CD4-positive, alpha-beta T cell treated with Interleukin-6 at 100 ng/mL for 8 hours (primary cell): ENCODE measurements at places on chromosomes 2 and 18.

GRCh38 chr18:38466426-38466825, 900.8 kb upstream of the CELF4 start:
- DNase-seq, result no peak

GRCh38 chr2:50368361-50368760, 663.6 kb downstream of the NRXN1 start:
- DNase-seq, result no peak

DNA sequence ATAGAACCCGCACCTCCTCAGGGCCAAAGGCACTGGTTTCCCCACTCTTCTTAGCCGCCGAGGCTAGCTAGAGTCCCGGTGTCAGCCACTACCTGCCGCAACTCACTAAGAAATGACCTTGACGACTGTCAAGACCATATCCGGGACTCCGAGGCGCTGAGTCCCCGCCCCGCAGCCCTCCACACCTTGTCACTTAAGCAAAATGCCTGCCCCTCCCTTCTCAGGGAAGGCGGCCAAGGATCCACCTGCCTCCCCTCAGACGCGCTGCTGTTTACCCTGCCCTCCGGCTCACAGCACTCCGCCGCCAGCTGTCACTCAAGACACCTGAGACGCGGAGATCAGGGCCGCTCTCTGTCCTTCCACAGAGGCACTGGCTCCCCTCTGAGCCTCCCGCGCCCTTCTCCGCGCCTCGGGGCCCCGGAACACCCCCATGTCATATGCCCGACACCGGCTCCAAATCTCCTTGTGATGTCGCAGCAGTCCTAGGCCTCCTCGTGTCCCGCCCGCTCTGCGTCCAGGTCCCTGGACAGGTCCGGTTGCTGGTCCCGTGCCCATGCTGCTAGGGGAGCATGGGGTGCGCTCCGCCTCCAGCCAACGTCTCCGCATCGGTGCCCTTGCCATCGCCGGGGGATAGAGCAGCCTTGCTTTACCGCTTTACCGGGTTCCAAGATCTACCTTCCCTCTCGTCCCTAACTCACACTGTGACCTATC, 32.5 kb upstream of the REG3G start:
- DNase-seq, result no peak

DNA sequence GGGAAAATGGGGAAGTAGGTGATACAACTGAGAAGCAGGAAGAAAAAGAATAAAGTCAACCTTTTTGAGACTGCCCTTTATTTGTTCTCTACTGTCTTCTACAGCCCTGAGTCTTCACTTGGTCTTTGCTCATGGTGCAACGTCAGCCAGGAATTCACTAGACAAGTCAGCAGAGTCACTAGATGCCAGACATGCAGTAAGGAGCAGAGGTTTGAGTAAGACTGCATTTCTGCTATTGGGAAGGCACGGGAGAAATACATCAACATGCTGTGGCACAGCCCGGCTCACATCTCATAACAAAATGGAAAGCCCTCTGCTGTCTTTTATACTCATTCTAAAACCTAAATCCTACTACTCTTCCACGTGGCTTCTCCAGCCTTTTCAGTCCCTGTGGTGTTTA, 67.1 kb downstream of the PRELID3A start:
- no peak for DNase-seq

GRCh38 chr2:206918263-206918662, 21.1 kb upstream of the CPO start:
- no peak for DNase-seq

DNA sequence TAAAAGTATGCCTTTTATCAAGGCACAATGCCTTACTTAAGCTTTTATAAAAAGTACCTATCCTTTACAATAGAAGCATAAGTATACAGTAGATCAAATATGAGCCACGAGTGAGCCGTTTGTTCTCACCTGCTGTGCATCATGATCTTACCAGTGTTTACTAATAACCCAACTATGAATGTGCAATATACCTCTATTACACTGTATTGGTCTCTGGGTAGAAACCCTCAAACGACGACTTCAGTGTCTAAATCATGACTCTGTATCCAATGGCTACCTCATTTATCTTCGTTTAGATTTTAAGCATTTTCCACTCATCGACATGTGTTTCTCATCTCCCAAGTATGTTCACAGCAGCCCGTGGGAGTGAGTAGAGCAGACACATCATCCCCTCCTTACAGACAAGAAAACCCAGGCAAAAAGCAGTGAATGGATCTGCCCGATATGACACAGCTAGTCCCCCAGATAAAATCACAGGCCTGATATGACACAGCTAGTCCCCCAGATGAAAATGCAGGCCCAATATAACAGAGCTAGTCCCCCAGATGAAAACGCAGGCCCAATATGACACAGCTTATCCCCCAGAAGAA, 279.8 kb downstream of the TNS1 start:
- DNase-seq, result no peak

DNA sequence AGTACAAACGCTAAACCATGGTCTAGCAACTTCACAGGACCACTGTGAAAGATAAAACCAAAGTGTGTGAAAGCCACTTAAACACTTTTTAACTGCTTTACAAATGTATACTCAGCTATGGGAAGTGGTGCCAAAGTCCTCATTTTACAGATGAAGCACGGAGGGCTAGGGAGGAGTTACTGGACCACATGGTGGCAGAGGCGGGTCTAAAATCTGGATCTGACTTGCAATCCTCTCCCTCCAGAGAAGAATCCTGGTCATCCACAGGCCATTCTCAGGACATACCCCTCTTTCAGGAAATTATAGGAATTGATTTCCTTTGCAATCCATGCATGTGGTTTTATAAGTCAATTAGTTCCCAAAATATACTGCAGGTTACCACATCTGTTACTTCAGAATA, 84.6 kb upstream of the GYPC start:
- no peak for DNase-seq

DNA sequence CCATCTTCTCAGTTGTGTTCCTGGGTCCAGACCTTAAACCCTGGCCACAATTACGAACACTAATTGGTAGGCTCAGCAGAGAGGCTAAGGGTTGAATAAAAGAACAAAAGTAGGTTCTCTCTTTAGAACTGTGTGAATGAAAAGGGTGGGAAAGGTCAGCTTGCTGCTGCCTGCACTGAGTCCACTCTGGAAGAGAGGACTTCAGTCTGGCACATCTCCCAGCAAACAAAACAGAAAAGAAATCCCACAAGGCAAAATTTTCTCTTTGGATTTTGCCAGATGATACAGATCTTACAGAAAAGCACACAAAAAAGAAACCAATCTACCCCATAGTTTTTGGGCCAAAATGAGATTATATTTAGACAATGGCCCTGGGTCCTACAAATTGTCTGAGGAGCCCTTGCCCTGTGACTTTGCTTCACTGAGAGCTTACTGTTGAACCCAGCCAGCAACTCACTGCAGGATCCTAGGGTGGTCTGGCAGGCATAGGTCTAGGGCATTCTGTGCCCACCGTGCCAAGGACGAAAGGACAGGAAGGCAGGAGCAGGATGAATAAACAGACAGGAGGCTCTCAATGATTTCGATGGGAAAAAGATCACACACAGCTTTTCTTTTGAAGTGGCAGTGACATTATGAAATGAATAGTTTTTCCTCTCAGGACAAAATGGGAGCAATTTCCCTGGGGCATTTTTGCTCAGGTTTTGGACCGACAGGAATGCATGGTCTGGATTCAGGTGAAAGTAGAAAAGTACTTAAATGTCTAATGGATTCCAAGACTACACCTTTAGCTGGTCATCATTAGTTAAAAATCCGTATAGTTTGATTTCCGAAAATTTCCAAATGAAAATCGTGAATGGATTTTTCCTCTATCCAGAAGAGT, 68.4 kb upstream of the STAM2 start:
- DNase-seq, result no peak

DNA sequence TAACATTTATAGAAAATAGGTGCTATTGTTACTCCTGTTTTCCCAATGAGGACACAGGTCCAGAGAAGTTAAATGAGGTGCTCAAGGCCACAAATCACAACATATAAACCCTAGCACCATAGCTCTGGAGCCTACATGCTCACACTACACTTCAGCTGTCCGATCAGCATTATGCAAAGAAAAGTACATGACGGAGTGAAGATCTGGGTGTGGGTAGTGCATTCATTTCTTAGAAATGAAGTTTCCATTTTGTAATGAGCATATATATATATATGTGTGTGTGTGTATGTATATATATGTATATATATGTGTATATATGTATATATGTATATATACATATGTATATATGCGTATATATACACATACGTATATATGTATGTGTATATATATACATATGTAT, 30.2 kb upstream of the MRPL19 start:
- DNase-seq, result no peak

GRCh38 chr2:26757873-26758789, 6.0 kb upstream of the SLC35F6 start:
- DNase-seq, result no peak

- DNase-seq, result no peak
Measured at GRCh38 chr2:140589273-140589672, 1541.5 kb downstream of the LRP1B start.

DNA sequence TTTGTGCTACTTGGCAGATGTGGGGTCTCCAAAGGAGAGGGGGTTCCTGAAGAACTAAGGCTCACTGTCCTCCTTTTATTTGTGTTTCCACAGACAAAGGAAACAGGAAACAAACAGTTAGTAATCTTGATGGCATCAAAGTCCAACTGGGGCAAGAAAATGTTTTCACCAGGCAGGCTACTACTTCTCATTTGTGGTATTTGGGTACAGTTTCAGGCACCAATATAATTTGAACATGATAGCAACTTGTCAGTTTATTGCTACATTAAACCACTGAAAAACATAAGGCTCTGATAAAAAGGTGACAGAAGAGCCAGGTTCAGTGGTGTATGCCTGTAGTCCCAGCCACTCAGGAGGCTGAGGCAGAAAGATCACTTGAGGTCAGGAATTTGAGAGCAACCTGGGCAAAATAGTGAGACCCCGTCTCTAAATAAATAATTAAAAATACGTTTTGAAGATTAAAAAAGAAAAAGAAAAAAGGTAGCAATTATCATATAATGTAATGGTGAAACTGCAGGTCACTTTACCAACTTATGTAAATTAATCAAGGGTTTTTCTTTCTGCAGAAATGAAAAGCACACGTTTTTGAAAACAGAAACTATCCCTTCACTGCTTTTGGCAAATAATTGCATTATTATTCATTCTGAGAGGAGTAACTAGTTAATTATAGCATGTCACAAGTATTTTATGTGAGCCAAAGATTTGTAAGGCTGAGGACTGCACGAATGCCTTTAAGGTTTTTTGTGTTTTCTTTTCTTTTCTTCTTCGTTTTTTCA, 157.5 kb upstream of the CAVIN2 start:
- no peak for DNase-seq

- no peak for DNase-seq
Measured at GRCh38 chr2:37427241-37427640, 82.8 kb downstream of the QPCT start.

- no peak for DNase-seq
Measured at GRCh38 chr2:135258193-135258592, 206.1 kb downstream of the RAB3GAP1 start.
